A673 (cell line): ENCODE measurements at places on chromosomes 11 and 22. TPM values are rescaled to one million over a fixed set of nuclear protein-coding genes. Genes with fewer than 3 reads are reported as not detected.
A peak's percentile ranks its signal among the peaks of the same experiment; 100 is the strongest.

GRCh38 chr11:61880454-61880853 is 10.9 kb downstream of the FADS3 start:
- no peak for DNase-seq
- H3K27me3 ChIP-seq = no peaks in the 10 kb centered on the region
- H3K4me1 ChIP-seq = peaks cover 10% of the 10 kb centered on the region

GRCh38 chr22:25085930-25086901 is 113.4 kb upstream of the CRYBB3 start:
- H3K4me3 ChIP-seq = no peak overlapping the region
- no peaks in the 10 kb centered on the region for H3K27me3 ChIP-seq
- no peak overlapping the region for H3K27ac ChIP-seq
- no peaks in the 10 kb centered on the region for H3K4me1 ChIP-seq

DNA sequence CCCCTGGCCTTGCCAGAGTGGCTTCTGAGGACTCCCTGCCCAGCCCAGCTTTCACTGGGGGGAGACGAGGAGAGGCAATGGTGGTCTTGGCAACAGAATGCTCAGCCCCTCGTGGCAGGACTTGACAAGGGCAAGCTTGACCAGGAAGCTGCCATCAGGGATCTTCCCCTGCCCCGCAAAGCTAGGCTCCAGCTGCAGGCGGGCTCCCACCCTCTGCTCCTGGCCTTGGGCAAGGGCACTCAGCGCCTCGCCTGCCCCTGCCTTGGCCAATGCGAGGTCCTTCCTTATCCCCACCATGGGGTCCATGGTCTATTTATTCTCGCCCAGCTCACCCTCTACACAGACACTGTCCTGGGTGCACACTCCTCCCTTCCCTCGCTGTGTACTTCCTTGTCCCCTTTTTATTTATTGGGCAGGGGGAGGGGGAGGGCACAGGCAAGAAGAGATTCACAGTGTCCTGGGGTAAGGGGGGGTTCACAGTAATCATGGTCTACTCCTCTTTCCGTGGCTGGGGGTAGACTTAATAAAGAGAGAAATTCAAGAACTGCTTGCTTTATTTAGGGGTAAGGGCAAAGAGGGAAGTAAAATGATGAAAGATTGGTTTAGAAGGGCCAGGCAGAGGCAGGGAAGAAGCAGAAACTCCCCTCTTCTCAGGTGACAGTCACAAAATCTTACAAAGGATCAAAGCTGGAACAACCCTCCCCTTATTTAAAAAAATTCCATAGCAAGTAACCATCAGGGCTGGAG is 1.6 kb downstream of the GPHA2 start:
- no peaks in the 10 kb centered on the region for H3K27me3 ChIP-seq
- H3K27ac ChIP-seq = no peak overlapping the region
- H3K4me1 ChIP-seq = peaks cover 9% of the 10 kb centered on the region
- H3K36me3 ChIP-seq = no peaks in the 10 kb centered on the region
- no peak for DNase-seq

GRCh38 chr11:77055101-77055561 is 11.6 kb upstream of the CAPN5 start:
- H3K36me3 ChIP-seq = no peaks in the 10 kb centered on the region
- DNase-seq = no peak
- H3K27me3 ChIP-seq = no peaks in the 10 kb centered on the region
- H3K4me3 ChIP-seq = no peak overlapping the region
- no peak overlapping the region for H3K27ac ChIP-seq

- no peak overlapping the region for H3K4me3 ChIP-seq
- no peak overlapping the region for H3K27ac ChIP-seq
- no peaks in the 10 kb centered on the region for H3K27me3 ChIP-seq
Observed at GRCh38 chr11:446891-447290, 3.2 kb upstream of the PTDSS2 start.

GRCh38 chr11:33835143-33835878 is 56.6 kb downstream of the LMO2 start:
- H3K27ac ChIP-seq = peak overlapping the region; percentile 57
- H3K36me3 ChIP-seq = no peaks in the 10 kb centered on the region
- peak; percentile 89 for DNase-seq
- no peaks in the 10 kb centered on the region for H3K27me3 ChIP-seq

Gene IFTAP
- total RNA-seq = 25.3 and 30.3 TPM in 2 replicates

Gene DAGLA
- total RNA-seq = 10.9 and 11.0 TPM in 2 replicates

Gene CDC42BPG
- total RNA-seq = 4.6 and 6.6 TPM in 2 replicates

Gene TBX1
- total RNA-seq = 3.6 and 4.7 TPM in 2 replicates

Gene PIWIL4
- total RNA-seq = 1.6 and 2.5 TPM in 2 replicates

Gene OR52B4
- total RNA-seq = not detected in 2 replicates

Gene CELSR1
- 2.3 and 3.5 TPM in 2 replicates for total RNA-seq

Gene WT1
- total RNA-seq = 8.6 and 10.4 TPM in 2 replicates
